Colonic mucosa (tissue), 4 donors: ENCODE measurements at places on chromosomes 3 and 15. TPM values are rescaled to one million over a fixed set of nuclear protein-coding genes. Genes with fewer than 3 reads are reported as not detected.

DNA sequence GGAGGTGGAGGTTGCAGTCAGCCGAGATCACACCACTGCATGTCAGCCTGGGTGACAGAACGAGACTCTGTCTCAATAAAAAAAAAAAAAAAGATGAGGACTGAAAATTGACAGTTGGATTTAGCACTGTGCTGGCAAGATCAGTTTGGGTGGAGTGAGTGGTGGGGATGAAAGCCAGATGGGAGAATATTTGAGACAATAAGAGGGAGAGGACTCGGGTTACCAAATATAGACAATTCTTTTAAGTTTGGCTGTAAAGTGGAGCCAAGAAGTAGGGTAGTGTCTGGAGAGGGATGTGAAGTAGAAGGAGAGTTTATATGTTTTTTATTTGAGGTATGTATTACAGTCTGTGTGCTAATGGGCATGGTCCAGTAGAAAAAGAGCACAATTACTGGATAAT lies 20.4 kb downstream of the TMOD3 start:
- no peak for DNase-seq

The CD200R1 gene
- 1.1 TPM for total RNA-seq

- no peak for DNase-seq
Measured at GRCh38 chr15:75834021-75834420, 9.2 kb upstream of the UBE2Q2 start.

- DNase-seq, result no peak
Measured at GRCh38 chr3:60989626-60990441, 261.4 kb downstream of the FHIT start.

- no peak for DNase-seq
Measured at GRCh38 chr3:10116138-10116460, 624 bp downstream of the BRK1 start.

DNA sequence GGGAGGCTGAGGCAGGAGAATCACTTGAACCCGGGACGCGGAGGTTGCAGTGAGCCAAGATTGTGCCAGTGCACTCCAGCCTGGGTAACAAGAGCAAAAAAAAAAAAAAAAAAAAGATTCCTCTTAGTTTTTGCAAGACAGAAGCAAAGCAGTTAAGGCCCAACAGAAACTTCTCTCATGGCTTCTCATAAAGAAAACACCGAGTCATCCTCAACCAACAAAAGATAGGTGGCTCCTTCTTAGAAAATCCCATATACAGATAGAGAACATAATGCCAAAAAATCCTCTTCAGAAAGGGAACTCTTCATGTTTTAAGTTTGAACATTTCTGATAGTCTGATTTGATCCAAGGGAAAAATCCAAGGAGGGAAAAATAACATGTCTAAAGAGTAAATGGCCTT lies 12.5 kb upstream of the SKIL start:
- no peak for DNase-seq

DNA sequence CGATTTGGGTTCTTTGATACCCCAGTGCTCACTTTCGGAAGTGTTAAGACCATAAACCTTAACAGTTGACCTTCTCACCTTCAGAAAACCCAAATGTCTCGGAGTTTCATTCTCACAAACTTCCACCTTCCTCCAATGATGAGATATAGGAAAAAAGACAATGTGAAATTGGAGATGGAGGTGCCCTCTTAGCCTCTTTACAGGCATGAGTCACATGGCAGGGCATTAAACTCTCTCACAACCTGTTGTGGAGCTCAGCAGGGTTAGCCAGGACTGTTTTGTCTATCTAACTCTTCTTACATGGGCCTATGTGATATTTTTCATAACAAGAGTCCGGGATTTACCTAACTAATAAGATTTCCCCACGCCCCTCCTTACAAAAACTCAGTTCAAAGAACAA lies 10.7 kb downstream of the AGTR1 start:
- DNase-seq, result no peak

The C3orf22 gene
- not detected for total RNA-seq

DNA sequence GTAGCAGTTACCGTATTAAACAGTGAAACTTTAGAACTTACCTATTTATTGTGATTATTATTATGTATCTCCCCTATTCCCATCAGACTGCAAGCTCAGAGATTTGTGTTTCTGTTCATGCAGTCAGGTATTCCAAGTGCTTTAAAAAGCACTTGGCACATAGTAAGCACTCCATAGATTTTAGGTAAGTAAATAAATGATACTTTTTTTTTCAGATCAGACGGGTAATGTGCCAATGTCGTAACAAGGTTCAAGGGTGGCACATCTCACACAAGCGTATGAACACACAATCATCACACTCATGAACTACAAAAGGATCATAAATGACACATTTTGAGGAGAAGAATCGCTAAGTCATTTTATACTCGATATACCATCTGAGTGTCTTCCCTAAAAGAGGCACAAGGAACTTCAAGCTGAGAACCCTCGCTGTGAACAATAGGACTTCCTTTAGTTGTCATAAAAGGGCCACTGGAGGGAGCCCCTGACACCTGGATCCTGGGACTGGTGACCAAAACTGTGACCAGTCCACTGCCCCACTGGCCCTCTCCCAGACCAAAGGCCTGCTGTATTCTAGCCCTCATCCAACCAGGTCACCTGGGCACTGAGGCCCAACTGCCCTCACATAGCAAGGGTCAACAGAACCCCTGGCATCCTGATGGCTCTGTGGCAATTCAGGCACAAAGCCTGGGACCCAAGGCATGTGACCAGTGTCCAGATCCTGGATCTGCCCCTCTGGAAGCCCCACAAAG lies 32.1 kb downstream of the KIF9 start:
- DNase-seq, result peak; percentile 24

GRCh38 chr3:66017084-66017483 lies 21.6 kb downstream of the MAGI1 start:
- DNase-seq, result no peak

The DPH3 gene
- 15.4 TPM for total RNA-seq

DNA sequence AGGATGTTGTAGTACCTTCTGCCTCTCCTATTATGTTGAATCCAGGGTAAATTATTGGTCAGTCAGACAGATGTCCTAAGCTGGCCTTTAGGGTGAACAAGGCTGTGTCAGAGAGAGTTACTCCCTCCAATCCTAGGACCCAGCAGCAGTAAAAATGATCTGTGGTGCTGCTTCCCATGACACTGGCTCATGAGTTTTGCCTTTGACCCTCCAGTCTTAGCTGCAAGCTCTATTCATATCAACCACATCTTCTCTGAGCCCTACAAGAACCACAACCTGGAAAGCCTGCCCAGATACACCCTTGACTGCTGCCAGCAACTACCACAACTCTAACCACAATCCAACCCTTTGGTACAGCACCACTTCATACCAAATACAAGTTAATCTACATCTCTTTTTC lies 27.2 kb upstream of the PHLDB2 start:
- DNase-seq, result no peak

The ACKR4 gene
- total RNA-seq, result not detected

The CP gene
- total RNA-seq, result 7.1 TPM

DNA sequence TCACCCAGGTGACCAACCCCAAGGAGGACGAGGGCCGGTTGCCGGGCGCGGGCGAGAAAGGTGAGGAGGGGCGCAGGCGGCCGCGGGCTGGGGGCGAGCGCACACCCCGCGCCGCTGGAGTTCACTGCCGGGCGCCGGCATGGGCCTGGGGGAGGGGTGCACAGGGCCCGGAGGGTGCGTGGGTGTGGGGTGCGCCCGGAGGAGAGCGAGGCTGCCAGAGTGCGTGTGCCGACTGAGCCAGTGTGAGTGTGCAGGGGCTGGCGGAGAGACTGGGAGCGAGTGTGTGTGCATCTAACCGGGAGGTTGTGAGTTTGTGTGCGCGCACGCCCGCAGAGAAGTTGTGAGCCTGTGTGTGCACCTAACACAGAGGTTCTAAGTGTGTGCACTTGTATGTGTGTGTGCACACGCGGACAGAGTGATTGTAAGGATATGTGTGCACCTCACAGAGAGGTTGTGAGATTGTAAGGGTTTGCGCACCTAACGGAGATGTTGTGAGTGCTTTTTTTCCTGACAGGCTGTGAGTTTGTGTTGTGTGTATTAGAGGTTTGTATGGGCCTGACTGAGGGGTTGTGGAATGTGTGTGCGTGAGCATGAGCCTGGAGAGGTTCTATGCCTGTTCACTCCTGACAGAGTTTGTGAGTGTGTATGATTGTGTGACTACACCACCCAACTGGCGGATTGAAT lies 681 bp downstream of the CTDSPL start:
- DNase-seq, result peak; percentile 53
